ENCODE measurements at places on chromosomes 3 and 15.
A peak's percentile ranks its signal among the peaks of the same experiment; 100 is the strongest.

DNA sequence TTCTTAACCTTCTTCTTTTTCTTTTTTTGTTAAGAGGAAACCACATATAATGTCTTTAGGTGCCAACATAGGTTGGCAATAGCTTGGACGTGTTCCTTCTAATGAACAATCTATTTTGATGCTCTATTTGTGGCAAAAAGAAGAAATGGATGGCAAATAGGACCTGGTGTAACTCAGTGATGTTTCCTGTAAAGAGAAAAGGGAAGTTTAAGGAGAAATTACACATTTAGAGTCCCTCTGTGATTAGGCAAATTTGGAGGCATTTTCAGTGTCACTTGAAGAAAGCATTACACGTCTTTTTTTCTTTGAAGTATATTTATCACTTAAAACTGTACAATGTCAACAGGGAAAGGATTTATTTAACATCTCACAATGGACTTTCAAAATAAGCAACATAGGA, 327.1 kb downstream of the ZIC1 start:
- DNase-seq: no peak

DNA sequence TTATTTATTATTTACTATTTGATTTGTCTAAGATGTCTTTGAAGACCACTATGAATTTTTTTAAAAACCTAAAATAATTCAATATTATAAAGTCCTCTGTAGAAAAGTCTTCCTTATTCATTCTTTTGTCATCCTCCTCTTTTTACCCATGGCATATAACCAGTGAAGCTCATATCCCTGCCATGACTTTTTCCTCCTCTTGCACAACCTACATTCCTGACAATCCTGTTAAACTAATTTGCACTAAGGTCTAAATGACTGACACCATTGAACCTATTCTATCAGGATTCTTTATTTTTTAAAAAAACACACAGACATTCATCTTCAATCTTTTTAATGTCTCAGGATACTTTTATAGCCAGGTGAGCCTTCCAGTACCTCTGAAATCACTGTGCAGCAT, 159.9 kb upstream of the SLC2A2 start:
- DNase-seq: no peak

GRCh38 chr3:15754047-15754446, 43.7 kb downstream of the ANKRD28 start:
- no peak for DNase-seq

DNA sequence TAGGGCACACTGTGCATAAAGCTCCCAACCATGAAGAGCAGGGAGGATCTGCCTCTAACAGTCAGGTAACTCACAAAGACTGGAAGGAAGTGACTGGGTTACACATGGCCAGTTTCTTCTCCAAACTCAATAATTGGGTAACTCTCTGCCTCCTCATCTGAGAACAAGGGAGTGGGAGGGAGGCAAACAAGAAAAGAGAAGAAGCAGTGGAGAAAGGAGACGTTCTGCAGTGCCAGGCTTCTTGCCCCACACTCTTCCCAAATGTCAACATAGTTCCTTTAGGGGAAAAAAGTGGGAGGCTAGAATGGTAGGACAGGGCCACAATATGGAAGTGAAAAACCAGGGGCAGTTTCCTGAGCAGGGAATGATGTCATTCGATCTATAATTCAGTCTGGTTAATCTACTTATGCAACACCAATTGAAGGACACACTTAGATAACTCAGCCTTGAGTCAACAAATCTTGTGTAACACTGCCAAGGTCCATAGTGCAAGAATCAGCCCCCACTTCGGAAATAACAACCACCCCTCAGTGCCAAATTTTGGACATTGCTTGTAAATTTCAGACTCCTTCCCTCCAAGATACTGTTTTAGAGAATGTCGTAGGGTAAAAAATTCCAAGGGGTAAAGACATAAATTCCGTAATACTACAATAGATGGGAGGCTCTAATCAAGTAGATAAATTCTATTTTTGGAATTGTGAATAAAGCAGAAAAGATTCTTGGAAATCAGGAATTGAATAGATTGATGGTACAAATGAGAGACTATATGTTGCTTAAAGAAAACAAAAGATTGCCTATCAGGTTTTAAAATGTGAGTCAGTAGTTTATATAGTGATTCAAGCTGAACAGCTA, 143.0 kb downstream of the LPP start:
- DNase-seq: no peak

DNA sequence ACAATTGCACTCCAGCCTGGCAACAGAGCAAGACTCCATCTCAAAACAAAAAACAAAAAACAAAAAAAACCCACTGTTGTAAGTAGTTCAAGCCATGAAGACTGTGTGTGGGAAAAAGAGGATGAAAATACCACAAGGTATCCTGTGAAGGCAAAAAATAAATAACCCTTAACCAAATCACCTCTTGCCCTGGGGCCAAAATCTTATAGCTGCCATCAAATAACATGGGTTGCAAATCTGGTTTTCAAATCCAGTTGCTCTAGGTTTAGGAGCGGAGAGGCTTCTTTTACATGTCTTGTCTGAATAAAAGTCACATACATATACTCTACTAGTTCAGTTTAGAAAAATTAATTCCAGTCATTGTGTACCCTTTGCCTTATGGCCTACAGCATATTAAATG, 87.0 kb upstream of the STT3B start:
- no peak for DNase-seq

- DNase-seq: no peak
These were observed 9.1 kb upstream of the CADPS start for GRCh38 chr3:62884096-62884870.

GRCh38 chr15:91874992-91875660, 21.6 kb downstream of the SLCO3A1 start:
- peak; percentile 35 for DNase-seq

DNA sequence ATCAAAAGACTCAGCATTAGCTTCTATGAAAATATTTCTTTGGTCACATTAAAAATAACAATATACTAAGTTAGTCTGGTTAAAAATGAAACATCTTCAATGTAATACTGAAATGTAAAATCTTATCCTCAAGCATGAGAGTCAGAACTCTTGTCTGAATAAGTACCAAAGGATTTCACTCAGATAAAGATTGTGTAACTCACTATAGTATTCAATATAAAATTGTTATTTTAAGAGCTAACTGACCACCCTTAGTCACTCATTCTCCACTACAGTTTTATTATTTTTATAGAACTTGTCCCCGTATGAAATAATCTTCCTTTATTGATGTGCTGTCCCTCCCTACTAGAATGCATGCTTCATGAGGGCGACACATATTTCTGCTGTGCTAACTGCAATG, 426.3 kb downstream of the MECOM start:
- no peak for DNase-seq

GRCh38 chr3:36575241-36575640, 189.1 kb downstream of the DCLK3 start:
- no peak for DNase-seq

DNA sequence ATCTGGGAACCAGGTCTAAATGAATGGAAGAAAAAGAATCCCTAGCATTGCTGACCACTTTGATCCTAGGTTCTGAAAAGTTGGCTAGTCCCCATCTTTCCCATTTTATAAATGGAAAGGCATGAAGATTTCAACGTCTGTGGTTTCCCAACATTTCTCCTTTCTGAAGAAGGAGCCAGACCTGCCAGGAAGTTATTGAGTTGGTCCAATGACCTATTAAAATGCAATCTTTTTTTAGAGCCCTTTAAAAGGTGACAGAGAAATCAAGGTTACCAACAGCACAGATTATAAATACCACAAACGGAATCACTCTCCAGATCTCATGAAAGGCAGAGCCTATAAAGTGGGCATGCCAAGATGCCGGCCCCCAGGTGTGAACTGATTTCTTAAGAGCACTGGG, 505.6 kb upstream of the THBS1 start:
- no peak for DNase-seq

GRCh38 chr3:170247875-170248274, 25.7 kb downstream of the PRKCI start:
- DNase-seq: no peak

GRCh38 chr3:7447197-7447769, 586.4 kb downstream of the GRM7 start:
- no peak for DNase-seq

DNA sequence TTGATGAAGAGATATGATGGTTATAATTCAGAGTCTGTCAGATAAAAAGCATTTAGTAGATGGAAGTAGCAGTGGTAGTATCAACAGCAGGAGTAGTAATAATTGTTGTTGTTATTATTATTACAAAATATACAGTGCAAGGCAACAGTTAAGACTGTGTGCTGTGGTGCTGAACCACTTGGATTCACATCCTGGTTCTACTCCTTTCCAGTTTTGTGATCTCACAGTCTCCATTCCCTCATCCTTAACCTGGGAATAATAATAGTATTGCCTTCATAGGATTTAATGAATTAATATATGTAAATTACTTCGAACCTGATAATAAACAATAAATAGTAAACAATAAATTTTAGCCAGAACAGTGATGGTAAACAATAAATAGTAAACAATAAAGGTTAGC, 37.1 kb upstream of the TSC22D2 start:
- no peak for DNase-seq

GRCh38 chr15:100021653-100022052, 288.4 kb upstream of the LYSMD4 start:
- no peak for DNase-seq

DNA sequence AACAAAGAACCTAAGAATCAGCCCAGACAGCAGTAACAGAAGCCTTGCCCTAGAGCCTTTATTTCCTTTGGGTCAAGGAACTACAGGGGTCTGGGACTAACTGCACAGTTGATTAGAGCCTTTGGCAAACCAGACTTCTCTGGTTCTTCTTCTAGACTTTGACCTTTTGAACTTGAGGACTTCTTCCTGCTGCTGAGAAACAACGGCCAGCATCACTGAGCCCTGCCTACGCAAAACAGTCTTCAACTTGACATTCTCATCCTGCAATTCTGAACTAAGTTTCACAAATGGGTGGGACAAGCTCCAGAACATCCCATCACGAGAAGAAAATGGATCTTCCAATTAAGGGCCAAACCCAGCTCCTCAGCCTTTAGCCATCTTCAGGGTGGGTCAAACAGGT, 31.4 kb downstream of the CMTM6 start:
- DNase-seq: no peak

DNA sequence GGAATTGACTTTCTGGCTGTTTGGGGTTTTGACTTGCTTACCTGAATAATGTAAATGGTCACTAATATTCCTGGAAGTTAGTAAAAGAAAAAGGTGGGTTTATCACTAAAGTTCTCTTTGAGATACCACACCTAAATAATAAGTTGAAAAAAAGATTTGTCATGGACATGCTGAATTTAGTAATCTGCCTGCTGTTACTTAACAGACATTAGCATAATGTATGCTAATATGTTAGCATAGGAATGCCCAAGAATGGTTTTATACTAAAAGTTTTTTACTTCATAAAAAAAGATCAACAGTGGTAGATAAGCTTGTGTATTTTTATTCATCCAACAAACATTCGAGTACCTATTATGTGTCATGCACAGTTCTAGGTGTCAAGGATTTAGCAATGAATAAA, 36.5 kb downstream of the GMPS start:
- no peak for DNase-seq

DNA sequence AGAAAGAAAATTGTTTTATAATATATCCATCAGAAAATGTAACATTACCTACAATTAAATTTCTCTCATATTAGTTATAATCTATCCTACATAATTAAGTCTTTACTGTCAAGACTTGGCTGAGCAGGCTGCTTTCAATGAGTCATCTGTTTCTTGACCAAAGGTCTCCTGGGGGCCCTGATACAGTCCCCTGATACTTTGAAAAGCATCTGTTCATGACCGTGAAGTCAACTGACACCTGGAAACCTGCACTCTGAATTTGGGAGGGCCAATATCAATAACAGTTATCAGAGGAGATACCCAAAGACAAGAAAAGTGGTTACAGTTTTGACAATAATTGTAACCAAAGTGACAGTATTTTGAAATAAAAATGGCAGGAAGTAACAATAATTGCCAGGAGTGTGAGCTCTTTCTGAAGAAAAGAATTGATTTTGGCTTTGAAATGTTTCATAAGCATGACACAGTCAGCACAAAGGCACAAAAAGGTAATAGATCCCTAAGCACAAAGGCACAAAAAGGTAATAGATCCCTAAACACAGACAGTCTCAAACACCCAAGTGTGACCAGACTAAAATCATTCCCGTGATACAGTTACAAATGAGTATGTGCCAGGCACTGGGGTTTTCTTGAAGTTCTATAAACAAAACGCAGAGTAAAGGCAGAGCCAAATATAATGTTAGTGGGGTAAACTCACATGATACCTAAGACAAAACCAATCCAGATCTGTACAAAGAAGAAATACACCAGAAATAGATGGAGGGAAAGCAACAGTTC, 260.7 kb downstream of the PLOD2 start:
- no peak for DNase-seq

- peak; percentile 61 for DNase-seq
These were observed 703.8 kb upstream of the NR2F2 start for GRCh38 chr15:95626501-95627361.

DNA sequence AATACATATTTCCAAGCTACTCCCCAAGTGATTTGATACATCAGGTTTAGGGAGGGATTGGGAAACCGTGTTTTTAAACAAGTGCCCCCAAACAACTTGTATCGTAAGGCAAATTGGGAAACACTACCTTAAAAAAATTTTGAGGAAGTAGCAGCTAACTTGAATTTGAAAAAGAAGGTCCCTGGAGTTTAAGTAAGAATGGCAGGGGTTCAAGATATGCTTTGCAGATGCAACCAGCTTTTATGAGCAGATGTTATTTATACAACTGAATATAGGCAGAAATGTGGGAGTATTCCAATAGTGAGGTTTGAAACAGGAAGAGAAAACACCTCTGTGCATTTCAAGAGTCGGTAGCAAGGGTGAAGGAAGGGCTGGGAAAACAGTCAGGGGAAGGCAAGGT, 139.6 kb downstream of the IL20RB start:
- no peak for DNase-seq

DNA sequence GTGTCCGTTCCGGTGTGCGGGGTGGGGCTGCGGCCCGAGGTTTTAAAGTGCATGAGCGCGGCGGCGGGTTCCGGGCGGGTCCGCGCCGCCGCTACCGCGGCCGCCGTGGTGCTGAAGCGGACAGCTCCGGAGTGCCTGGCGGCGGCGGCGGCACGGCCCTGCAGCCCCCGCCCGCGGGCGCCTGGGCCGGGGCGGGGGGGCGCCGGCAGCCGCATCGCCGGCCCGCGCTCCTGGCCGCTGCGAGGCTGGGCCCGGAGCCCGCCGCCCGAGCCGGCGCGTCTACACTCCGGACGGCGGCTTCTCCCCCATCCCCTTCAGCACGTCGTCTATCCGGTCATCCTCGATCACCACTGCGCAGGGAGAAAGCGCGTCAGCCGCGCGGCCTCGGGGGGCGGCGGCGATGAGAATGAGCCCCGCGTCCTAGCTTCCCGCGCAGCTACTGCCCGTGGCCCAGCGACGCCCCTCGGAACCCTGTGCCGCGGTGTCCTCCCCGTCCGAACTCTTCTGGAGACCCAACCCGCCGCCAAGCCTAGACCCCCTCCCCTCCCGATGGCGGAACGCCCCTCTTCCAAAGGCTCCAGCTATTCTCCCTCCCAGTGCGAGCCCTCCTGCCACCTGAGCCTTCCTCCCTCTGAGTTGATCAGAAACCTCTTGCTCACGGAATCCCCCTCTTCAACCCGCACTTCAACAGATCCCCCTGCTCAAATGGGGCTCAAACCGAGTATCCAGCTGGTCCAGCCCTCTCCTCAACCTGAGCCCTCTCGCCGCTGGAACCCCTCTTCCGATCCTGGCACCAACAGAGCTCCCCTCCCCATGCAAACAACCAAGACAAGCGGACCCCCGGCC, 1.3 kb downstream of the CAMK2N2 start:
- DNase-seq: no peak
